ENCODE measurements at places on chromosomes 1 and 21.

GRCh38 chr21:44982558-44983250 lies 42.9 kb downstream of the SLX9 start:
- no peak for DNase-seq

DNA sequence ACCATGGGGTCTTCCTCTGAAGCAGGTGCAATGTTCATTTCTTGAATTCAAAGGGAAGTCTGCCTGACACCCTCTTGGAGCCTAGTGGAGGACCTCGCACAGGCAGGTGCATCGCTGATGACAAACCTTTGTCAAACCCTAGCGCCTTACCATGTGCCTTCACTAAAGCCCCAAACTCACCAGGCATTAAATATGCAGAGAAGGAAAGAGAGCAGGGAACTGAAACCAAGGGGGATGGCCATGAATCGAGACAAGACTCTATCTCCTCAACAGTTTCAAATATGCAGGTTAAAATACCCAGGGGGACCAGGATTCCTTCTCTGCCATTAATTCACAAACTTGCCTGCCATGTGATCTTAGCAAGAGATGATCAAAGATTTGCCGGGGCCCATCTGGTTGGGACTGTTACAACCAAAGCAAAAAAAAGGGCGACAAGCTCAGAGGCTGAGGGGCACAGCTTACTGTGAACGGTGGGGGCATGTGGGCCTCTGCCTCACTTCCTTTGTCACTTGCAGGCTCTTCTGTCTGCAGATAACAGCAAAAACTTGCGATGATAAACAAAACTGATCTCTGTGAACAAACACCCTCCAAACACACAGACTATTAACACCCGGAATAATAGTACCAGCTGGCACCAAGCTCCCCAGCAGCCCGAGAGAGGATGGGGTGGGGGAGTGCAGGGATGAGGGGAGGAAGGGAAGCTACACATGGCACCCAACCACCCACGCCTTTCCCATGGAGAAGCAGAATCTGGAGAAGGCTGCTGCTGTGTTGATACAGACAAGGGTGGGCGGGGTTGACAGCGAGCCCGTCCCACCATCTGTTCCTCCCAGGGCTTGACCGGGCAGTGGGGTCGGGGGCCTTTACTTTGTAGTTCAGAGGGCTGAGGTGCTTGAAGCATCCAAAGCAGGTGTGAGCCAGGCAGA lies 33.9 kb downstream of the TMEM63A start:
- DNase-seq: no peak

DNA sequence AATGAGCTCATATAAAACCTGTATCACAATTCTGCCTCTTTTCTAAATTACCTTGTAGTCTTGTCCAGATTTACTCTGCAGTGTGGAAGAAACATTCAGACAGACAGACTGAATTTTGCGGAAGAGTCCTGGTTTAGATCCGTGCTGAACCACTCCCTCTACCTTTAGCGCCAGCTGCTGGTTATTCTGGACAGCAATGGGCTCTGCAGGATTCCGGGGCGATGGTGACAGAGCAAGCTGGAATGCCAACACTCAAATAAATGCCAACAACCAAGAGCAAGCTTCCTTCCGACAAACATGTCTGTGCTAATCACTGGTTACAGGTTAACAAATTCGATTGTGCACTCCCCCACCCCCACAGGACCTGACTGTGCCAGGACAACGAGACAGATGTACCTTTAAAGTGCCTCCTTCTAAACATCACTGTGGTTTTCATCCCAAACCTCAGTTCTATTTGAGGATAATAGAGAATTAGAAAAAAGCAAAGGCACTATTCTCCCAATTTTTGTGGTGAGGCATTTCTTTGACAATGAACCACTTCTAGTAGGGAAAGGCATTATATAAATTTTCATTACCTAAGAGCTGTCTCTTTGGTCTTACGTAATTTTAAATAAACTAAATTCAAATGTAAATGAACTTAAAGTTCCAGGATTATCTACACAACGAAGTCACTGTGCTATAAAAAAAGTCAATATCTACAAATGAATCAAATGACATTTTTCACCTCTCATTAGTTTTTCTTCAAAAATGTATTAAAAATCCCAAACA lies 90.4 kb downstream of the INTS7 start:
- no peak for DNase-seq

DNA sequence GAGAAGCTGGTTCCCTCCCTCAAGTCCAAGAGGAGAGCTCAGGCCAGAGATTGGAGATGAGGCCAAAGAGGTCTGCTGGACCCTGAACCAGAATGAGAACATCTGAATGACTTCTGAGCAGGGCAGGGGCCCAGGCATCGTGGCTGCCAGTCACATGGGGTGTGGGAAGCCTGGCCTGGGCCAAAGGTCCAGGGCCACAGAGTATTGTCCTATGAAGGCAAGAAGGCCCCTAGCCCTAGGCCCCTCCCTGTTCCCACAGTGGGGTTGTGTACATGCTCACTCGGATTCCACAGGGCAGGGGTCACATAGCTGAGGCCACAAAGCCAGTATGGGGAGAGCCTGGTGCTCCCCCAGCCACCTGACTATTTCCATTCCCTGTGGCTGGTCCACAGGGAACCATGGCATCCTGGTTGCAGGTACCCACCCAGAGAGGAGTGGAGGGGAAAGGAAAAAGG lies 18.5 kb upstream of the SLC1A7 start:
- DNase-seq: no peak

DNA sequence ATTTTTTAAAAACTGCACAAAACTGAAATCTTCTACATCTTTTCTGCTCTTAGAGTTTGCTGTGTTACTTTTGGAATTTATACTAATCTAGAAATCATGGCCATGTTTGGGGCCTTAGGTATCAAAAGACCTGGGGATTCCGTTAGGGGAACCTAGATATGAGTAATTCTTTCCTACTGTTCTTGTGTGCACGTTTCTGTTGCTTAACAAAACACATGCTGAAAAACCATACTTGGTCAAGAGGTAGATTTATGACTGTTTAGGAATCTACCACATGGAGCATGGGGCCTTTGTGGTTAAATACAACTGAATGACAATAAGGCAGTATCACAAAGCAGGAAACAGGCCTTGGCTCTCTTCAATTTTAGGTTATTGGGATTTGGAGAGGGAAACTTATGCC lies 291.9 kb upstream of the USP25 start:
- no peak for DNase-seq

GRCh38 chr1:24151175-24151533 lies 8.2 kb upstream of the IL22RA1 start:
- no peak for DNase-seq

DNA sequence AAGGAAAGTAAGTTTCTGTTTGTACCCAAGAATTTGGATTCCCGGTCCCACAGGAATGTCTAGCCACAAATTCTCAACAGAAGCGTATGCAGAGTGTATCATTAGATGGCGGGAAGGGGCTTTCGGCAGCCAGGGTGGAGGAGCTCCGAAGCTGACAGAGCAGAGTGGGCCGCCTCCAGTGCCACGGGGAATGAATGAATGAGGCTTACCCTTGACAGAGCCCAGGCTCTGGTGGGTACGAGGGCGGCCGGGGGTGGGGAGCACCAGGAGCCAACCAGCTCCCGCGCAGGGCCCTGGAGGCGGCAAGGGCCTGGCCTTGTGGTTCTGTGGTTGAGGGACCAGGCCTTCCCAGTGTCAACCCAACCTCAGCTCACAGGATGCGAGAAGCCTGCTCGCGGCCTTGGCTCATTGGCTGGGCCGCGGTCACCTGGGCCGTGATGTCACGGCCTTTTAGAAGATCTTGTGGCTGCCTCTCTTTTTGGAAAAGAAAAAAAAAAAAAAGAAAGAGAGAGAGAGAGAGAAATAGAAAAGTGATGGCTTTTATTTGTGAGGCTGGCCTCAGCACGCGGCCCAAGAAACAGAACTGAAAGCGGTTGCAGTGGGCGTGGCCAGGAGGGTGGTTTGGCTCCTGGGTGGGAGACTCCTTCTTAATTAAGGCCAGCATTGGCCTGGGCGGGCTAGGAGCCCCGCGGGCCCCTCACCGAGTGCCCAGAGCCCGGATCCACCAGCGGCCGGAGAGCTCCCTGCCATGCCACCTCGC lies 34.9 kb upstream of the RUNX3 start:
- peak; percentile 39 for DNase-seq

DNA sequence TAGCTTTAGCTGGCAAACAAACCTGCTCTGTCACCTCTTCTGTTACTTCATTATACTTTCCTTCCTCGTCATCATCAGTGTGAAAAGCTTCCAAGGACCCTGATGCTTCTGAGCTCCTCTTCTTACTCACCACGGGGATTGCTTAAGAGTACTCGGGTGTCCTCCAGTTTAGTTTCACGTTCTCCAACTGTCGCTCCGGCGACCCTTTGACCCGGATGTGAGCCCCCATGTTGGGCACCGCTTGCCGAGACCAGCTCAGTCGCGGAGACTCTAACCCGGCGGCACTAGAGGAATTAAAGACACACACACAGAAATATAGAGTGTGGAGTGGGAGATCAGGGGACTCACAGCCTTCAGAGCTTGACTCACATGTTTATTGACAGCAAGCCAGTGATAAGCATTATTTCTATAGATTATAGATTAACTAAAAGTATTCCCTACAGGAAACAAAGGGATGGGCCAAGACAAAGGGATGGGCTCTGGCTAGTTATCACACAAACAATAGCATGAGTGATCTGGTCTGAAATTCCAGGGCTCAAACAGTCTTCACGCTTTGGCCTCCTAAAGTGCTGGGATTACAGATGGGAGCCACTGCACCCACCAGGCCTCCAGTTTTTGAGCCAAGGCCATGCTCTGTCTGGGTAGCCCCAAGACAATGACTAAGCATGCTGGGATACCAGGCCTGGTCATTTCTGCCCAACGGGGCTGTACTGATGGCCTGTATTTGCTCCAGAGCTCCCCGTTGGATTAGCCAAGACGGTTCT lies 30.1 kb upstream of the ENO1 start:
- no peak for DNase-seq

GRCh38 chr1:176656257-176656995 lies 193.5 kb downstream of the PAPPA2 start:
- DNase-seq: no peak

- no peak for DNase-seq
Measured at GRCh38 chr1:101081496-101082488, 56.2 kb upstream of the DPH5 start.

- no peak for DNase-seq
Measured at GRCh38 chr1:34825455-34826091, 32.8 kb downstream of the GJA4 start.

DNA sequence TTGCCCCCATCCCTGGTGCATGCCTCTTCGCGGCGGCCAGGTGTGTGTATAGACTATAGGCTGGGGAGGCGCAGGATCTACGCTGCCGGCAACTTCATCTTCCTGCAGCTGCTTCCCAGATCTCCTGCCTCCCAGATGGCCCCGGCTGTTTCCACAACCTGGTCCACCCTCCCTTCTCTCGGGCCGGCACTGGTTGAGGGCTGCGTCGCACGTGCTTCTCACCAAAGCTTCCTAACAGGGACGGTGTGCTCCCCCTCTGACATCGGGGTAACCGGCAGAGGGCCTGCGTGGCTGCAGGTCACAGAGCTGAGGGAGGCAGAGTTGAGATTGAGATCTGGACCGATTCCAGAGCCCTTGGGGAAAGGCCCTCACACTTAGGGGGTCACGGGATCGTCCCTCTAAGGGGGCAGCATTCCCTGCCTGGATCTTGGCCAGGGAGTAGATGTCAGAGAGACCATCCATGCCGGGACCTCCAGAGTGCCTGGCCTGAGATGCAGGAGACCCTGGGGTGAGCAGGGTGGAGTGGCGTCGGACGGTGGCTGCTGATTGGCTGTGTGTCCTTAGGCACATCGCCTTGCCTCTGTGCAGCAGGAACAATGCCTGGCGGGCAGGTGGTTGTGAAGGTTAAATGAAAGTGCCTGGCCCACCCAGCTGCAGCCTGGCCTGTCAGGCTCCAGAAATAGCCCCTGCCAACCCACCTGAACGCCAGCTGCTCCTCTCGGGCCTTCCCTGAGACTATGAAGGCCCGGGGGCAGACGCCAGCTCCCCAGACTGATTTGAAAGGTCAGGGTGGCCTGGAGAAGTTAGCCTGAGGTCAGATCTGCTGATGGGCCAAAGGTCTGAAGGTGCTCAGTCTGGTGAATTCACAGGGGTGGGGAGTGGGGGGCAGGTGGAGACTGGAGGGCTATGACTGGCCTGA lies 6.1 kb upstream of the MASP2 start:
- DNase-seq: no peak

- DNase-seq: no peak
Measured at GRCh38 chr1:157734321-157734720, 33.8 kb upstream of the FCRL3 start.

- no peak for DNase-seq
Measured at GRCh38 chr1:98523256-98523655, 138.3 kb upstream of the SNX7 start.

DNA sequence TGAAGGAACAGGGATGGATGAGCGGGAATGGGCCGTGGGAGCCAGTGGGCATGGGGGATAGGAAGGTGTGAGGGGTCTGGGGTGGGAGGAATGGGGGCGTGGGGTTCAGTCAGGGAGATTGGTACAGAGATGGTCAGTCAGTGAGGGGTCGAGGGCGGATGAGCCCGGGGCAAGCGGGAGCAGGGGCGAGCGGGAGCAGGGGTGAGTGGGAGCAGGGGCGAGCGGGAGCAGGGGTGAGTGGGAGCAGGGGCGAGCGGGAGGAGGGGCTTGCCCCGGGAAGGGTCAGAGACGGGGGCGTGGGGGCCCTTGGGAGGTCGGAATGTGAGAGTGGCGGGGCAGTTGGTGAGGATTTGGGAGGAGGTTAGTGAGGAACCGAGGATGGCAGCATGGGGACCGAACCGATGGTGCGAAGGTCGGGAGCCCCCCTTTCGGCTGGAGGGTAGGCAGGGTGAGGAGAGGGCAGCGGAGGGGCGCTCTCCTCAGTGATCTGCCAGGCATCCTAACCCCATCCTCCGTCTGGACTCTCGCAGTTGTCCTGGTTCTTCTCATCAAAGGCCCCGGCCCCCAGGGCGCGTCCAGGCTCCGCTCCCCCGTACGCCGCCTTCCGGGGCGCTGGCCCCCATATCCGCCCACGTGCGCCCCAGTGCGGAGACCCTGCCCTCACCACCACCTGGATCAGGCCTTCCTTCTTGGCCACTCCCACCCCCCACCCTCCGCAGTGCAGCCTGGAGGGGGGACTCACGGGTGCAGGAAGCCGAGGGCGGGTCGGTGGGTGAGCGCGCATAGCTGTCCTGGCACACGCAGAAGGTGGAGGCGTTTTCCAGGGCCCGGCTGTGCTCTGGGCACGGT lies 11.2 kb downstream of the EPHA10 start:
- DNase-seq: no peak

DNA sequence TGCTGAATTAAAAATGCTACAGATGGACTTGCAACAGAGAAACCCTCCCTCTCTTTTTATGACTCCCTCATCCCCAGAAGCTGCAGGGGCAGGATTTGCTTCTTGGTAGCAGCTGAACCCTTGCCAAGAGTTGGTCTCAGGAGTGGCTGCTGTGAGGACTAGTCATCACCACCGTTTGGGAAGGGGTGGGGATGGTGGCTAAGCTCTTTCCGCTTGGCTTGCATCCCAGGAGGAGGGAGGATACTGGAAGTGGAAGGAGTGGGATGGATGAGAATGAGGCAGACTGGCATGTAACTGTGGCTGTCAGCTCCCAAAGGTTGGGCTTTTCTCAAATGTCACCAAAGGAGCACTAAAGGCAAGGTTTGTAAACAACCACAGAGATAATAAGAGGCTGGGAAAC lies 50.8 kb upstream of the COL24A1 start:
- no peak for DNase-seq

Data from activated CD4-positive, CD25-positive, alpha-beta regulatory T cell (primary cell).